ENCODE measurements at places on chromosomes 11 and 22. TPM values are rescaled to one million over a fixed set of nuclear protein-coding genes. Genes with fewer than 3 reads are reported as not detected.

DNA sequence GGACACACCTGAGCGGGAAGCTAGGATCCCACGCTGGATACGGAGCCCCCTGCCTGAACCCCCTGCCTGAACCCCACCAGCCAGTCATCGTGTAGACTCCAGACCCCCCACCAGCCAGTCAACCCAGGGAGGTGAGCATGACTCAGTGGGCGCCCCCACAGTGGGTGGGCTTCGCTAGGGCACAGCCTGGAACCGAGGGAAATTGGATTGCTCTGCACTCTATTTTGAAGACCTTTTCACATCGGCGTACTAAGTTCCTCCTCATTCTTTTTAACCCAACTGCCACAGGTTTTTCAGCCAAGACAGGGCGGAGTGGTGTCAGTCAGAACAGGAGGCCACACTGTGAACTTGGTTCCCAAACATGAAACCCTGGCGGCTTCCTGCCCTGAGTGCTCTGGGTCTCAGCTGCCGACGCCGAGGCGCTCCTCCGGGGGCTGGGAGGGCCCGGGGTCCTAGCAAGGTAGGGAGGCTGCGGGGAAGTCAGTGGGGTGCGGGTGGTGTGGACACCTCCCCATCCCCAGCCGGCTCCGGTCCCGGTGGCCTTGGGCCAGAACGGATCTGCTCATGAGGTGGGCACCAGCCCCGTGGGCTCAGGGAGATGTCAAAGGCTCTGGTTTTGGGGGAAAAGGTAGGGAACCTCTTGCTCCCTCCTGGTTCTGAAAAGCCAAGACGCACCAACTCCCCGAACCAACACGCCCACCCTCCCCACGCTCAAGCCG, 57.0 kb downstream of the BRD1 start:
- DNase-seq, result no peak

- peak; percentile 30 for DNase-seq
Observed at GRCh38 chr22:20494978-20495860, at the start of gene KLHL22. Gene KLHL22, minus strand, starts transcription at chr22:20495795. Its CDS starts 6,584 bp downstream, at chr22:20489211.

DNA sequence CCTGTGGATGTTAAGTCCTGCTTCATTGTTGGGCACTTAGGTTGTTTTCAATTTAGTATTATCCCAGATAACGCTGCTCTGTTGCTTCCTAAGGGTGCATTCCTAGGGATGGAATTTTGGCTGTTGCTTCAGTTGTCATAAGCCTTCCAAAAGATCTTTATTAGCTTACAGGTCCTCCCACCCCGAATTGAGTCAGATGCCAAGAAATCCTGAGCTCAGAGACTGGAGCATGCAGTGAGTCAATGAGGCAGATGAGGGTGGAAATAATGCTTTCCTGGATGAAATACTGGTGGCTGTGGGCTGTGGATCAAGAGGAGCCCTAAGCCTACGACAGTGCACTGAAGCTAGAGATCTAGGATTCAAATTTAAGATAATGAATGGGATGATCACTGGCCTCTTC, 10.7 kb upstream of the IL18BP start:
- DNase-seq, result peak; percentile 41

DNA sequence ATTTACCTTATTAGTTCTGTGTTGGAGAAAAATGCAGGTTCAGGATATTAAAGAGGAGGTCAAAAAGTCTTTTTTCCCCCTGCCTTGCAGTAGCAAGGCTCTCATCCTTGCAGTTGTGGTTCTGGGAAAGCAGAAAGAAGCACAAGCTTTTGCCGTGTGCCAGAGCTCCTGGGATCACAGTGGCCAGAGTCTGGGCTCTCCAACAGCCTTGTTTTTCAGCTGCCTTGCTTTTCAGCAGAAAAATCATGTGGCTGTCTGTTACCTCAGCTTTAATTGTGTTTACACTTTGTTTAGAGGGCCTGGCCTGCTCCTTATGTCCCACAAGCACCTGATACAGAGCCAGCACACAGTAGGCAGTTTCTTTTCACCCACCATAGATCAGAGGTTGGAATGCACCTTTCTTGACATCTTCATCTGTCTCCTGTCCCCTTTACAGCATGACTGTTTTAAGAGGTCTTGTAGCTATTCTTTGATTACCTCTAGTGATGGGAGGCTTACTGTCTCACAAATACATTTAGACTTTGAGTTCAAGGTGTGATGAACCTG, 67.5 kb downstream of the TEAD1 start:
- DNase-seq, result no peak

- DNase-seq, result no peak
Observed at GRCh38 chr22:40531951-40532900, 104.3 kb downstream of the MRTFA start.

DNA sequence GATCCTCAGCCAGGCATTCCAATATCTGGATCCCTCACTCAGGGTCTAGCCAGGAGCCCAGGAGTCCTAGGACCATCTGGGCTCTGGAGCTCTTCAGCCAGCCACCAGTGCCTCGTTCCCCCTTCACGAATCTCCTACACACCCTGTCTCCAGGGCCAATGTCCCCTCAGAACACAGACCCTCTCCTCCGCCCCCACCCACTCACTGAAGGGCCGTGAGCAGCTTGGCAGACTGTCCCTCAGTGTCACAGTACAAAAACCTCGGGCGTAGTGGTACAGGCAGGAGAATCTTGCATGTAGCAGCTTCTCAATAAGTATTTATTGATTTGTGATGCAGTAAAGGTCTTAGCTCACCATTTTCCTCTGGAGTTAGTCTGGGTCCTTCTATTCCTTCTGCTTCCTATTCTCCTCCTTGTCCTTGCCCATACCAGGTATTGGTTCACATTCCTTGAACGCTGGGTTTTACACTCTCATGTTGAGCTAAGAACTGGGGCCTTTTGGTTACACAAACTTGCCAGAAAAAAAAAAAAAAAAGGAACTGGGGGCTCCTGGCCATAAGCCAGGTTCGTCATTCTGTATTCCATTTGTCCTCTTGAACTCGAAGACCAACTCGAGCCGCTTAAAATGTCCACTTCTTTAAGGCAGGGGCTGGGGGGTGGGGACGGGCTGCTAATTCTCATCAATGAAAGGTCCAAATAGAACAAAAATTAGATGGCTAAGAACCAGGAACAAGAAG, 2.3 kb downstream of the CXCR5 start:
- DNase-seq, result no peak

GRCh38 chr11:128066399-128066798, 521.0 kb downstream of the ETS1 start:
- no peak for DNase-seq

DNA sequence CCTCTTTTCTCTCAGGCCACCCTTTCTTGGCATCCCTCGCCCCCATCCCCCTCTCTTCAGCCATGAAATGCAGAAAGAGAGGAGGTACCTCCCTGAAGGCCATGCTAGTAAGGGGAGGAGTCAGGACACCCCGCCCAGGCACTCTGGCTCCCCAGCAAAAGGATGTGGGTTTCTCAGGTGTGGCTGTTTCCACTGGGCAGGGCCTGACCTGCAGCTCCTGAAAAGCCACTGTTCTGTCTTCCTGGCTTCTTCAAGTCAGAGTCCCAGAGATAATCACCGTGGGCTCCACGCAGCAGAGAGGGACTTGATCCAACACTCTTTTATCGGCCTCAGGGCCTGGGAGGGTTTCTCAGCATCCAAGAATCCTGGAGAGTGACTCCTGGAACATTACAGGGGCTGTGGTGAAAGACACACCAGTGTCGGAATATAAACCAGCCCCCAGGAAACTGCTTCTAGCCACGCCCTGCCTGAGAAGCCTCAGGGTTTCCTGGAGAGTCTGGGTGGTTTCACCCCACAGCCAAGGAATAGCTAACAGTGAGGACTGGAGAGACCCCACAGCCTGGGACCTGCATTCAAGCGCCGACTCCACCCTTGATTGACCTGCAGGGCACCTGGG, 45.7 kb upstream of the TSPAN18 start:
- peak; percentile 26 for DNase-seq

DNA sequence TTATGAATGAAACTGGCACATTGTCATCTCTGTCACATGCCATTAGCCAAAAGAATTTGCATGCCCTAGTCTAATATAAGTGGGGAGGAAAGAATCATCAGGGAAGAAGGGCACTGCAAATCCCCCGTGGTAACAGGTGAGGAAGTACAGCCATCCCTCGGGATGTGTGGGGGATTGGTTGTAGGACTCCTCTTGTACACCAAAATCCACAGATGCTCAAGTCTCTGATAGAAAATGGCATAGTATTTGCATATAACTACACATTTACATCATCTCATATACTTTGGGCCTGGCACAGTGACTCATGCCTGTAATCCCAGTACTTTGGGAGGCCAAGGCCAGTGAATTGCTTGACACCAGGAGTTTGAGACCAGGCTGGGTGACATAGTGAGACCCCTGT, 109.7 kb downstream of the HIPK3 start:
- DNase-seq, result no peak

- no peak for DNase-seq
Observed at GRCh38 chr11:44611088-44611487, 45.6 kb downstream of the CD82 start.

- no peak for DNase-seq
Observed at GRCh38 chr11:810040-810567, 337 bp downstream of the RPLP2 start.

- no peak for DNase-seq
Observed at GRCh38 chr11:18393581-18394274, 635 bp upstream of the LDHA start.

DNA sequence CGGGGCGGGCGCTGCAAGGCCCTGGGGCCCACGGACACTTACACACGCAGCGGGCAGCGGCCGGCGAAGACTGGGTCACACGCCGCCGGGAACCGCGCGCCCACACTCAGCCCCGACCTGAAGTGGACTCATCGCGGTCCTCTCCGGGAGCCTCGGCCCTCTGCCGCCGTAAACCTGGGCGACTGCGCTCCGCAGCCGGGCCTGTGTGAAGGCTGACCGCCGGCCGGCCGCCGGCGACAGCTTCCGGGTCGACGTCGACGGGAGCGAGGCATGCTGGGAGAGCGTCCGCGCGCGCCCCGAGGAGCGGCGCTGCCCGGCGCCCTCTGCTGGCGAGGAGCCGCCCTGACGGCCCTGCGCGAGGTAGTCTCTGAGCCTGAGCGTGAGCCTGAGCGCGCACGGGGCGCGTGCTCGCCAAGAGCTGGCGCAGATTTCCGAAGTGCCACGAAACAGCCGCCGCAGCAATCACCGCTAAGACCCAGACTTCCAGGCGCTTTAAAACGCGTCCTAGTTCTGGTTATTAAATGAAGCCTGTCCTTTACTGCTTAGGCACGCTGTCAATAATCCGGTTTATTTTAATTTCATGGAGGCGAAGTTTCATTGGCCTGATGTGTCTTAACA, at the start of gene SNX19:
SNX19 (minus strand) TSS at position 242 of the 618 bp plus-strand sequence. CDS start 540 bp downstream, outside the sequence.
- DNase-seq, result peak; percentile 94

GRCh38 chr22:21754523-21754922, 18.9 kb upstream of the YPEL1 start:
- no peak for DNase-seq

DNA sequence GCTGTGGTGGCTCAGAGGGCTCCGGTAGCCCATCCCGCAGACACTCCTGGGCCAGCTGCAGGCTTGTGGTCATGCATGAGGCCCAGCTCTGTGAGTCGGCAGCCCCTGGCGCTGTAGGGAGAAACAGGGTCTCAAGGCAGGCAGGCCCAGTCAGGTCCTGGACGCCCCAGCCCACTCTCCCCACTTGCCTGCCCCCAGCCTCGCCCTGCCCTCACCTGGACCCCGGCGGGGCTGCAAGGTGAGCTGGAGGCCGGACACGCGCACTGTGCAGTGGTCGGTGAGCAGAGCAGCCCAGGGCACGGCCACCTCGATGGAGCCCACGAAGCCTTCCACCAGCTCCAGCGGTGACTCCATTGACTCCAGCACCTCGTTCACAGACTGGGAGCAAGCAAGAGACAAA, 2.9 kb downstream of the ATG2A start:
- DNase-seq, result no peak

DNA sequence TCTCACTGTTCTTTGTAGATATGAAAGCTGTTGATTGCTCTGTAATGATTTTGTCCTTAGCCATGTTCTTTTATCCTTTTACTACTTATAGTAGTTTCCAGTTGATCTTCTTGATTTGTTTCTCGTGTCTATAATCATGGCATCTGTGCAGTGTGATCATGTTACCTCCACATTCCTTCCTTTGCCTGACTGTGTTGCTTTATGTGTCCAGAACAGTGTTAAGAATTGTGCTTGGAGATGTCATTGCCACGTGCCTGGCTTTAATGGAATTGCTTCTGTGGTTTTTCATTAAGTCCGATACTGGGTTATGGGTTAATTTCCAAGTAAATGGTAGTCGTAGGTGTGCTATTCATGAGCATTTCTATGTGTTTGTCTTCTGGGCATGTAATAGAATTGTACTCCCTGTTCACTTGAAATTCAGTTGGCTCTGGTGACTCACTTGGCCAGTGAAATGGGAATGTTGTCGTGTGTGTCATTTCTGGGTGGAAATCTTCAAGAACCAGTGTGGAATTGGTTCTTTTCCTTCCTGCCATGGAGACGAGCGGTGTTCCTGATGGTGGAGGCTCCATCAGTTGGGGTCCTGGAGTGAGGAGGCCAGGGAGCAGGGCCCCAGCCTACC, 6.8 kb downstream of the GTSE1 start:
- peak; percentile 20 for DNase-seq

- no peak for DNase-seq
Observed at GRCh38 chr11:95242091-95242844, 11.3 kb upstream of the SESN3 start.

DNA sequence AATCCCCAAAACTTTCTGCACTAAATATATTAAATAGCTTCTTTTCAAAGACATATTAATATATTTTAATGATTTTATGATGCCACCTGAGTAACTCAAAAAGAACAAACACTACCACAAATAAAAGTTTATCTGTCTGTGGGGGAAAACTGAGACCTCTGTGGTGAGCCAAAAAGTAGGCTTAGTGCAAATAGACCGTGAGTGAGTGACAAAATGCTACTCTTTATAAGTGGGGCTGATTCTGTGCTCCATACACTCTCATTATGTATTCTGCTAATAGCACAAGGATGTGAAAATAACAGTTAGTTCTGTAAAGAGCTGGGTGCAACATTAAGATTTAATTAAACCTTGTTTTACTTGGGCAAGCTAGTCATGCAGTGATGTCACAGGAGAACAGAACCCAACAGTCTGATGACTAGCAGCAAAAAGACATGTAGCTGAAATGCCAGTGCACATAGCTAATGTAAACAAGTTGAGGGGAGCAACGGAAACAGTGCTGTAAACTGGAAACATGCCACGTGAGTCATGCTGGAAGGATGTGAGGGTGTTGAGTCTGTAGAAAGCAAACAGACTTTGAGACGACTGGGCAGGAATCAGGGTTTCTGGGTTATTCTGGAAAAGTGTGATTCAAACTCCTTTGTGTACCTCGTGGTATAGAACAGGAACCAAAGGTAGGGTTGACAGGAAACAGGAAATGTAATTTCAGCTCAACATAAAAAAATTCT, 1130.4 kb downstream of the LRRC4C start:
- DNase-seq, result peak; percentile 91

GRCh38 chr11:106156290-106156937, 79.0 kb downstream of the AASDHPPT start:
- peak; percentile 76 for DNase-seq

NXPE4 gene
- total RNA-seq, result not detected

TSGA10IP gene
- not detected for total RNA-seq

XBP1 gene
- 125 TPM for total RNA-seq

GGTLC3 gene
- total RNA-seq, result not detected

GNAZ gene
- total RNA-seq, result 14.4 TPM

SHISAL1 gene
- 2.2 TPM for total RNA-seq

CHRM1 gene
- total RNA-seq, result not detected

FGF19 gene
- not detected for total RNA-seq

SYCE3 gene
- total RNA-seq, result 1.3 TPM

VSIG10L2 gene
- not detected for total RNA-seq

Data from PC-3 (cell line).